Head of caudate nucleus (tissue), 42 donors: ENCODE measurements at places on chromosomes 3 and 15.

DNA sequence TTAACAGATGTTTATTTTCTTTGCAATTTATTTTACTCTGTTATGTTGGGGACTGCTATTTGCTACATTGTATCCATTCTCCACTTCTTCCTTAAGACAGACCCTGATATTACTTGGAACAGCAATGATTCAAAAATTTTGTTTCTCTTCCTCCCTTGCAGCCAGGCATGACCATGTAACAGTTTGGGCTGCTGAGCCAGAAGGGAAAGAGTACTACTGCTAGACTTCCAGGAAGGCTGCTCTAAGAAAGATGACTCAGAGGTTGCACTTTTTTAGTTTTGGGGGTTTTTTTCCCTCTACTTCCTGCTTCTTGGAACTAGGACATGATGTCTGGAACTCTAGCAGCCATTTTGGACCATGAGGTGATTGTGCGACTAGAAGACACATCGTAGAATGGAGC lies 10.3 kb downstream of the PRR20G start:
- DNase-seq = no peak

DNA sequence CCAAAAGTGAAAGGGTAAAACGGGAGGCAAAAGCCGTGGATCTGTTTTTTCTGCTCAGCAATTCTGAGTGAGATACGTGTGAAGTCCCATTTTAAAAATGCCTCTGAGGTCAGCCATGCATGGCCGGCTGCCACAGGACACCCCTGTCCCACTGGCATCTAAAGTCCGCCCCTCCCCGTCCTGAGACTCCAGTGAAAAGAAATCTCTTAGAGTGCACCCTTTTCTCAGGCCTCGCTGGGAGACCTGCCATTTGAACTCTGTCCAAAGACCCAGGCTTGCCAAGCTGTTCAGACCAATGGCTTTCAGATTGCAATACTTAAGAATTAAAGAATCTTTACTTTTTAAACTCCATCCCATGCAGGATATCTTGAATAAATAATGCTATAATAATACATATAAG lies 61.0 kb upstream of the SLC24A5 start:
- peak; percentile 43 for DNase-seq

- no peak for DNase-seq
These were observed 104.9 kb downstream of the LINGO1 start for GRCh38 chr15:77527831-77528231.

DNA sequence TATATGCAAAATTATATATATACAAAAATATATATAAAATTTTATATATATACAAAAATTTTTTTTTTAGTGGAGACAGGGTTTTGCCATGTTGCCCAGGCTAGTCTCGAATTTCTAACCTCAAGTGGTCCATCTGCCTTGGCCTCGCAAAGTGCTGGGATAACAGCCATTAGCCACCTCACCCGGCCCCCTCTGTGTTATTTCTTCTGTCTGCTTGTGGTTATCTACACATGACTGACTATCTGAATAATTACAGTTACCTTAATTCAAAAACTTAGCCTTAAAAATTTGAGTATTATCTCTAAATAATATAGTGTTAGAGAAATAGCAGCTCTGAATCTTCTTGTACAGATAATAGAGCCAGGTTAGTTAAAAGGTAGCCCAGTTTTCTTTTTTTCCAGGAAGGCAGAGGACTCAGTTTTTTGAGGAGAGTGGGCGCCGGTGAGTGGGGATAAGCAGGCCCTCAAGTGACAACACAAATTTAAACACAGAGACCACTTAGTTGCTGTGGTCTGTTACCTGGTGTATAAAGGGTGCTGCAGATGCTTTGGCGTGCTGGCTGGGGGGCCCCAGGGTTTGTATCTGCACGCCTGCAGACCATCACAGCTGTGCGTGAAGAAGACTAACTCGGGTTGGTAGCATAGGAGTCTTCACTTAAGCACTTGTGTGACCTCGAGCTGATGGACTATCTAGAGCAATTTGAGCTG lies 83.7 kb downstream of the TRAK1 start:
- DNase-seq = no peak
